ENCODE measurements at places on chromosomes 13 and 19.

GRCh38 chr13:94854688-94855087 is 142.3 kb upstream of the SOX21 start:
- no peak for DNase-seq

GRCh38 chr19:5067678-5068077 is 98.8 kb downstream of the KDM4B start:
- DNase-seq: no peak

DNA sequence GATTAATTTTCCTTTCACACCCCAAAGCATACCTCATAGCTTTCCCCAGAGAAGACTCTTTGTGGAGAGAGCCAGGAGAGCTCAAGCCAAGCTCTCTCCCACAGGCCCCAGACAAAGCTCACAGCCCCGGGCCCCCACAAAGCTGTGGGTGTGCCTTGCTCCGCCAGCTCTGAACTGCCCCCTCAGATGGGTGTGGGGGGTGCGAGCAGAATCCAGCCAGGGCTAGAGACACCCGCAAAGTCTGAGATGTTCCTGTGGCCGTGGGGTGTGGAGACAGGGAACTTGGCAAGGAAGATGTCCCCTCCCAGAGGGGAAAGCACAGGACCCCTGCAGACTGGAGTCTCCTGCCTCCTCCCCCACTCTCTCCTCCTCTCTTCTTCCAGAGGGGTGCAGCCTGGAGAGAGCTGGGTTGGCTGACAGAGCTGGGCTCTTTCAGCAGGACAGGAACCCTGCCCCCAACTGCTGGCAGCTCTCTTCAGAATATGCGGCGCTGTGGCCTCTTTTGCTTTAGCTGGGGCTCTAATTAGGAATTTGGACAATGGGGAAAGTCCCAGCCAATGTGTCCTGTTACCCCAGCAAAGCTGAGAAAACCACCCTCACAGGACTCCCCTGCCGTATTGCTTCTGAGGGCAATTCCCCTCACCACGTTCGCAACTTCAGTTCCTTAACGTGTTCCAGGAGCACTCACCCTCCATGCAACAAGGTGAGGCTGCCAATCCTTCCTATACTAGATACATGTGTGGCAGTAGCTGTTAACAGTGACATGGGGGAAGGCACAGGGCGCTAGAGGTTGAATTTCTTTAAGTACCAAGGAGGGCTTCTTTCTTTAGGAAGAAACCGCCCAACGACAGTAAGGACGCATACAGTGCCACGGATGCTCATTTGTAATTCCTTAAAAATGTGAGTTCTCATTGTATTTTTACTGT is 170.0 kb downstream of the COL4A1 start:
- DNase-seq: no peak

DNA sequence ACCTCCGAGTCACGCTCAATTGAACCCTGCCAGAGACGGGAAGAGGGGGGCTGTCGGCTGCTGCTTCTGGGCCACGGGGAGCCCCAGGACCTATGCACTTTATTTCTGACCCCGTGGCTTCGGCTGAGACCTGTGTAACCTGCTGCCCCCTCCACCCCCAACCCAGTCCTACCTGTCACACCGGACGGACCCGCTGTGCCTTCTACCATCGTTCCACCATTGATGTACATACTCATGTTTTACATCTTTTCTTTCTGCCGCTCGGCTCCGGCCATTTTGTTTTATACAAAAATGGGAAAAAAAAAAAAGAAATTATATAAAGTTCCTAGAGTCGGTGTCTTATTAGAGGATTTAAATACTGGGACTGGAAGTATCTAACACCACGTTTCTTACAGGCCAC is 11.7 kb downstream of the TRIP10 start:
- DNase-seq: no peak

GRCh38 chr19:18650021-18650390 is 13.2 kb downstream of the KLHL26 start:
- no peak for DNase-seq

- DNase-seq: no peak
Observed at GRCh38 chr13:48906200-48906599, 69.5 kb upstream of the FNDC3A start.

DNA sequence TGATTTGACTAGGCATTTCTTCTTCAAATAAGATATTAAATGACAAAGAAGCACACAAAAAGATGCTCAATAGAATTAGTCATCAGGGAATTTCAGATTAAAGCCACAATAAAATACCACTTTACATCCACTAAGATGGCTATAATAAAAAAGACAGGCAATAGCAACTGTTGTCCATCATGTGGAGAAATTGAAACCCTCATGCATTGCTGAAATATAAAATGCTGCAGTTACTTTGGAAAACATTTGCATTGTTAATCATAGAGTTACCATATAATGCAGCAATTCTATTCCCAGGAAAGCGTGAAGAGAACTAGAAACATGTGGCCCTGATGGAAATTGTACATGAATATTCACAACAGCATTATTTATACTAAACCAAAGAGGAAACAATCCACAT is 605.5 kb upstream of the SLITRK1 start:
- no peak for DNase-seq

DNA sequence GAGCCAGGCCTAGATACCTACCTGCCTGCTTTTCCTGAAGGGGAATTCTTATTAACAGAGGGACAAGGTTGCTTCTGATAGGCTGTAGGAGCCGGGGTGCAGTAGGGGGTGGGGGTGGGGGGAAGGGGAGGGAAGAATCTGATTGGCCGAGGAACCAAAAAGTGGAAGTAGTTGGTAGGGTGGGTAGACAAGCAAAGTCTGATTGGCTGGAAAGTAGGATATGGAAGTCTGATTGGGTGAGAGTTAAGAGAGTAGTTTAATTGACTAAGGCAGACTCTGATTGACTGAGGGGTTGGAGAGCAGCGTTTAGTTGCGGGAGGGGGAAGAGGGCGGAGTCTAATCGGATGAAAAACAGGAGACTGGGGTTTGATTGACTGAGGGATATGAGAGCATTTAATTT is 9.4 kb upstream of the CYP4F22 start:
- DNase-seq: no peak

GRCh38 chr13:106302011-106302410 is 233.5 kb downstream of the EFNB2 start:
- DNase-seq: no peak

- DNase-seq: no peak
Observed at GRCh38 chr13:93116809-93117208, 109.8 kb upstream of the GPC6 start.

GRCh38 chr13:94311893-94312292 is 167.6 kb downstream of the DCT start:
- DNase-seq: no peak

GRCh38 chr13:43469791-43470190 is 317.0 kb downstream of the ENOX1 start:
- DNase-seq: no peak

- DNase-seq: peak; percentile 85
Observed at GRCh38 chr19:32691952-32692726, 518 bp downstream of the NUDT19 start.

- DNase-seq: peak; percentile 44
Observed at GRCh38 chr19:960020-960419, 24.1 kb upstream of the WDR18 start.

- DNase-seq: no peak
Observed at GRCh38 chr19:55689411-55690108, 14.5 kb downstream of the EPN1 start.

GRCh38 chr13:45492538-45492937 is 27.8 kb downstream of the COG3 start:
- no peak for DNase-seq

- no peak for DNase-seq
Observed at GRCh38 chr13:108496362-108497210, 132.8 kb upstream of the MYO16 start.

- DNase-seq: no peak
Observed at GRCh38 chr13:107076801-107077200, 508.9 kb upstream of the ARGLU1 start.

- DNase-seq: no peak
Observed at GRCh38 chr13:109917422-109917821, 131.0 kb upstream of the IRS2 start.

- peak; percentile 91 for DNase-seq
Observed at GRCh38 chr19:18416778-18417249, 2.4 kb upstream of the SSBP4 start.

GRCh38 chr19:3451451-3451866 is 28.9 kb downstream of the SMIM24 start:
- DNase-seq: peak; percentile 76

- DNase-seq: no peak
Observed at GRCh38 chr19:50312967-50313811, 16.0 kb downstream of the KCNC3 start.
